Cortex of kidney (tissue), 1 donor: ENCODE measurements at places on chromosomes 6 and 20.

DNA sequence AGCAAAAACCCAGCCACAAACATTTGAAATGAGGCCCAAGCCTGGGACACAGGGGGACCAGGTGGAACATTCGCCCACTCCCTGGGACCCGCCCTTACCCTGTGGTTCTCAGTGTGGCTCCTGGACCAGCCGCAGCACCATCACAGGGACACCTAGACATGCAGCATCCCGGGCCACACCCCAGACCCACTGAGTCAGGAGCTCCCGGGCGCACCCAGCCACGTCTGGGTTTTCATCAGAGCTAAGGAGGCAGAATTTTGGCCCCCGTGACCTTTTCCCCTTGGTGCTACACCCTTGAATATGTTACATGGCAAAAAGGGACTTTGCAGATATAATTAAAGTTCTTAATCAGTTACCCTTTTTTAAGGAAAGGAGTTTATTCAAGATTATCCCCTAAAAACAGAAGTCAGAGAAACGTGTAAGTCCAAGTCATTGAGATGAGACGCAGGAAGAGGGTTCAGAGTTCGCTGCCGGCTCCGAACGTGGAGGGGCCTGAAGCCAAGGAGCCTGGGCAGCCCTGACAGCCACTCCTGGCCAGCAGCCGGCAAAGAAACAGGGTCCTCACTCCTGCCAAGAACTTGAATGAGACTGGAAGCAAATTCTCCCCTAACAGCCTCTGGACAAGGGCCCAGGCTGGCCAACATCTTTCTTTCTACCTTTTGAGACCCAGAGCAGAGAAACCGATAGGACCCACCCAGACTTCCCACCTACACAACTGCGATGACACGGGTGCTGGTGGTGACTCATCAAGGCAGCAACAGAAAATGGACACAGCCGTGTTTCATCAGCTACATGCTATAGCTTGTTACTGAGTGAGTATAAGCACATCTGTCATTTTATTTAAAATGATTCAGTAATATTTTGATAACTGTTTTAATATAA, 25.3 kb downstream of the BFSP1 start:
- DNase-seq = no peak

DNA sequence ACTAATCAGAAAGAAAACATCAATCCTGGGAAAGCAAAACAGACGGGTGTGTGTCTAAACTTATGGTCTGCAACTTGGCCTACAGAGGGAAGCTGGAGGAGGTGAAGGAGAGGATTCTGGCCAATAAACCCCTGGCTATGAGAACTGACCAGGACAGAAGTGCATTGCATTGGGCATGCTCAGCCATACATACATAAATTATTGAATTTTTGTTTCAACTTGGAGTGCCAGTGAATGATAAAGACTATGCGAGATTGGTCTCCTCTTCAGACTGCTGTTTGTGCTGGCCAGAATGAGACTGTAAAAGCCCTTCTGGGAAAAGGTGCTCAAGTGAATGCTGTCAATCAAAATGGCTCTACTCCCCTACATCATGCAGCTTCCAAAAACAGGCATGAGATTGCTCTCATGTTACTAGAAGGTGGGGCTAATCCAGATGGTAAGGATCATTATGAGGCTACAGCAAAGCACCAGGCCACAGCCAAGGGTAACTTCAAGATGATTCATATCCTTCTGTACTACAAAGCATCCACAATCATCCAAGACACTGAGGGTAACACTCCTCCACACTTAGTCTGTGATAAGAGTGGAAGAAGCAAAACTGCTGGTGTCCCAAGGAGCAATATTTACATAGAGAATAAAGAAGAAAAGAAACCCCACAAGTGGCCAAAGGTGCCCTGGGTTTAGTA, 17.4 kb downstream of the ADNP start:
- DNase-seq = no peak

GRCh38 chr20:35436177-35436573, 1.9 kb downstream of the GDF5 start:
- no peak for DNase-seq

GRCh38 chr6:136089876-136090275, 160.2 kb downstream of the MTFR2 start:
- DNase-seq = no peak

- no peak for DNase-seq
These were observed 11.0 kb upstream of the HINT3 start for GRCh38 chr6:125945378-125946141.

DNA sequence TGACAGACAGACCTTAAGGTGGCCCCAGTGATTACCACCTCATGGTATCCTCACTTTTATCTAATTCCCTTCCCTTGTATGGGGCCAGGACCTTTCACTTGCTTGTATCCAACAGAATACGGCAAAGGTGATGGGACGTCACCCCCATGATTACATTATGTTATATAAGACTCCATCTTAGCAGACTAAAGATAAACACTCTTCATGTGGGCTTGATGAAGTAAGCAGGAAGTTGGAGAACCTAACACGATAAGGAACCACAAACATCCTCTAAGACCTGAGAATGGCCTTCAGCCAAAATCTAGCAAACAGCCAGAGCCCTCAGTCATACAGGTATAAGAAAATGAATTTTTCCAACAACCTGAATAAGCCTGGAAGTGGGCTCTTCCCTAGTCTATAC, 8.0 kb downstream of the SLC17A3 start:
- no peak for DNase-seq

- DNase-seq = peak; percentile 72
These were observed 588 bp upstream of the ACSS2 start for GRCh38 chr20:34875642-34876405.

GRCh38 chr20:23702021-23702420, 13.2 kb upstream of the CST4 start:
- no peak for DNase-seq

GRCh38 chr6:83908813-83909212, 49.3 kb downstream of the CYB5R4 start:
- no peak for DNase-seq

DNA sequence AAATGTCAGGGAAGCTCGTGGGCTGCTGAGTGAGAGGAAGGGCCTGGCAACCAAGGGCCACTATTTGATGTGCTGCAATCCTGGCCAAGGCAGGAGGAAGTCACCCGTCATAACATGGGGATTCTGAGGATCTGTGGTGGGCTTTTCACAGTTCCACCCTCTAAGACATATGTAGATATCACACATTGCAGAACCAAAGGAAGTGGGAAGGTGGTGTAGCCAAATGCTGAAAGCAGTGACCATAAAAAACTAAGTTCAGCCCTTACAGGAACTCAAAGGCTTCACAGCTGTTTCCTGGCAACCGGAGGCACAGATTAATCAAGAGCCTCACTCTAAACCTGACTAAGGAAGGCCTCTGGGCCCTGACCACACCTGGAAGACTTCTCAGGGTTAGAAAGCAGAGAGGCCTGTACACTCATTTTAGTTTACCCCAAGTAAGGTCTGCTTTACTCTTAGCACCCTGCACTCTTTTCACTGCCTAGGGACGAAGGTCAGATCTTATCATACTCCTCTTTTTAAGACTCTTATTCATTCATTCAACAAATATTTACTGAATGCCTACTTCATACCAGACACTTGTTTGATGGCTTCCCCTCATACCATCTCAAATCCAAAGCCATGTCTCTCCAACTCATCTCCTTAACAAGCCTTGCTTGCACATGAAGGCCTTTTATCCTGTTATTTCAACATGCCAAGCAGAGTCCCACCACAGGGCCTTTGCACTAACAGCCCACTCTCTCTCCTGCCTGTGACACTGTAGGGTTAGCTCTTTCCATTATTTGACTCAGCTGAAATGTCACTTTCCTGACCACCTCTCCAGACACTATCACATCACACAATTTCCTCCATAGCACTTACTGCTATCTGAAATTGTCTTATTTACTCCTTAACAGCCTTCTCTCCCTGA, 2.6 kb downstream of the UBE2V1 start:
- DNase-seq = no peak
